T-cell (primary cell): ENCODE measurements at places on chromosomes 7 and 10. TPM values are rescaled to one million over a fixed set of nuclear protein-coding genes. Genes with fewer than 3 reads are reported as not detected.

Gene MUC3A
- not detected for total RNA-seq

Gene RUFY2
- 20.3 TPM for total RNA-seq

Gene ITPRID1
- total RNA-seq = not detected

Gene DGKI
- total RNA-seq = not detected

Gene SMNDC1
- total RNA-seq = 33.5 TPM

Gene CROT
- 11.8 TPM for total RNA-seq

Gene SNCG
- total RNA-seq = 0.66 TPM

Gene DPCD
- 0.35 TPM for total RNA-seq

Gene STEAP1B
- total RNA-seq = not detected

Gene DNAJC12
- 0.28 TPM for total RNA-seq

Gene ASAH2
- total RNA-seq = 3.7 TPM

Gene EBF3
- total RNA-seq = not detected

Gene ACSM6
- total RNA-seq = not detected

Gene TNS3
- total RNA-seq = 1.0 TPM

Gene ELMO1
- 101 TPM for total RNA-seq

DNA sequence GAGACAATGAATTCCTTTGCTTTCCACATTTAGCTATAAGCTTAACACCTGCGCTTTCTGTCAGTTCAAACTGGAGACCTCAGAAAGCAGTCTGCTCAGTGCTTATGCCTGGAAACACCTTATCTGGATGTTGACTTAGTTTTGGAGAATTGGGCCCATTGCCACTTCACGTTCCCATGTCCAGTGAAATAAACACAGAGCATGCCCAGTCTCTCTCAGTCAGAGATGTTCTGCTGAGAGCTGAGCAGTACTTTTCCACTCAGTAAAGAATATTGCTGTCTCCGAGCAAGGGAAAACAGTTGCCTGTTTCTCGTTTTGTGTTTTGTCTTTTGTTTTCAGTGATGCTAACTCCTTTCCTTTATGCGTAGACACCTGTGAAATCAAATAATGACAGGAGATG, 83.2 kb upstream of the PRR15 start:
- DNase-seq = no peak

DNA sequence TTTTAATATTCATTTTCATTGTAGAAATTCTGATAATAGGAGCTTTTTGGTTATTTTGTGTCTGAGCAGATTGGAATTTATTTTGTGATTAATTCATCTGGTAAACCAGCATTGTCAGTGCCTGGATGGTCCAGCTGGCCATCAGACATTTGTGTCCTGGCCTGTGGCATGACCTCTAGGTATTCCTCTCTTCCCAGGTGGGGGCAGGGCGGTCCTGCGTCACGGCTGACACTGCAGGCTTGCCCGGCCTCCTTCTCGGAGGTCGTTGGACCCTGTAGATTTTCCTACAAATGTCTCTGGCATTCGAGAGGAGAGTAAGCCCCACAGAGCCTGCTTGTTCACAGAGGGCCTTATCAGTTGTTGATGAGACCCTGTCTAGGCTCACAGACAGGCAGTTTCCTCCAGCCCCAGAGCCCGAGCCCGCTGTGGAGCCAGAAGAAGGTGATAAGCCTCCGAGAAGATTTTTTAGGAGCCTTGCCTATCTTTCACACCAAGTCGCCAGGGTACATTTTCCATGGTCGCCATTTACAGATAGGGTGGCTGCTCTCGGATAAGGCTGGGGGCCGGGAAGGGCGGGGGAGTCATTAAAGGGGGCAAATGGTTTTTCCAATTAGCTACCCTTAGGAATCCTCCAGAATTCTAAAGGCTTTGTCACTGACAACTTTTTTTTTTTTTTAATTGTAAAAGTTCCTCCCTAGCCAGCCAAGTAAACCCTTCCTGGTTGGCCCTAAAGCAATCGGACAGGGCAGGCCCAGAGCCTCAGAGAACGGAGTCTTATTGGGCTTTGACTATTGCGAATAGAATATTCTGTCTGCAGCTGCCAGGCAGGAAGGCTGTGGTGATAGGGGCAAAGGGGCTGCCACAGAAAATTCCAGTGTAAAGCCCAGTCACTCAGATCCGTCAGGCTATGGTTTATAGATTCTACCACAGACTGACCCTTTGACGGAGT, 78.1 kb upstream of the TBX20 start:
- no peak for DNase-seq

GRCh38 chr10:102804382-102805055, 32.7 kb downstream of the CYP17A1 start:
- DNase-seq = no peak

- no peak for DNase-seq
Observed at GRCh38 chr7:12199363-12199762, 11.7 kb upstream of the TMEM106B start.

GRCh38 chr10:96714031-96714590, 6.2 kb downstream of the PIK3AP1 start:
- DNase-seq = no peak

- DNase-seq = no peak
Observed at GRCh38 chr10:78255214-78255613, 221.6 kb downstream of the RPS24 start.

DNA sequence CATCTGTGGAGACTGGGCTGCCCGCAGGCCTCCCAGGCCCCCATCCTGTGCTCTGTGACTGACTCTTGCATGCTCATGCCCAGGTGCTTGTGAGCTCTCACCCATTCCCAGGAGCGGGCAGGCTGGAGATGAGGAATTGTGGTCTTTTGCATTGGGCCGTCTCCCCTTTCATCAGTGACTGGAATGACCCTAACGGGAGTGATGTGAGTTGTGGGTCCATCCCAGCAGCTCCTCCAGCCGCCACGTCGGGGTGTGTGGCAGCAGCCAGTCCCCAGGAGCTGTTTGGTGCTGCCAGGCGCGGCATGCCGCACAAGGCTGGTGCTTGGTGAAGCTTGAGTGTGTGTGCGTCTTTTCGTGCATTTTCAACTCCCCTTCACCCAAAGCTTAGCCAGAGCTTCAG, 164.2 kb downstream of the ACTR3B start:
- DNase-seq = no peak

DNA sequence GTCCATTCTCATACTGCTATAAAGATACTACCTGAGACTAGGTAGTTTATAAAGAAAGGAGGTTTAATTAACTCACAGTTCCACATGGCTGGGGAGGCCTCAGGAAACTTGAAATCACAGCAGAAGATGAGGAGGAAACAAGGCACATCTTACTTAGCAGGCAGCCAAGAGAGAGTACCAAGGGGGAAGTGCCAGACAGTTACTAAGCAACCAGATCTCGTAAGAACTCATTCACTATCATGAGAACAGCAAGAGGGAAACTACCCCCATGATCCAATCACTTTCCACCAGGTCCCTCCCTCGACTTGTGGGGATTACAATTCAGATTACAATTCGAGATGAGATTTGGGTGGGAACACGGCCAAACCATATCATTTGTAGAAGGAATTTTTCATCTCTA, 36.3 kb downstream of the NHLRC2 start:
- DNase-seq = no peak

- DNase-seq = no peak
Observed at GRCh38 chr7:64183126-64183742, 23.8 kb upstream of the ZNF735 start.

- peak; percentile 53 for DNase-seq
Observed at GRCh38 chr7:150909200-150909995, 57.1 kb downstream of the AOC1 start.

- DNase-seq = no peak
Observed at GRCh38 chr10:23522345-23522744, 83.5 kb downstream of the OTUD1 start.
